ENCODE measurements at places on chromosomes 7 and 10.

DNA sequence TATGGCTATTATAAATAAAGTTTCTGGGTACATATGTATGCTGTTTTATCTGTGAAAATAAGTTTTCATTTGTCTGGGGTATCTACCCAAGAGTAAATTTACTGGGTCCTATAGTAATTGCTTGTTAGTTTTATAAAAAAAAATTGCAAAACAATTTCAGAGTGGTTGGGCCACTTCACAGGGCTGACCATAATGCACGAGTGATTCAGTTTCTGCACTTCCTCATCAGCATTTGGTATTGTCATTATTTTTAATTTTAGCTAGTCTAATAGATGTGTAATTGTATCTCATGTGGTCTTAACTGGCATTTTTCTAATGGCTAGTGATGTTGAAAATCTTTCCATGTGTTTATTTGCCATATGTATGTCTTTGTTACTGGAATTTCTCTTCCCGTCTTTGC, 452.4 kb upstream of the AKR1E2 start:
- DNase-seq = no peak

GRCh38 chr10:101131962-101132635, 999 bp downstream of the TLX1 start:
- DNase-seq = no peak

GRCh38 chr7:50775231-50775630, 7.5 kb downstream of the GRB10 start:
- no peak for DNase-seq

GRCh38 chr7:139682136-139683013, 95.4 kb downstream of the HIPK2 start:
- DNase-seq = no peak

DNA sequence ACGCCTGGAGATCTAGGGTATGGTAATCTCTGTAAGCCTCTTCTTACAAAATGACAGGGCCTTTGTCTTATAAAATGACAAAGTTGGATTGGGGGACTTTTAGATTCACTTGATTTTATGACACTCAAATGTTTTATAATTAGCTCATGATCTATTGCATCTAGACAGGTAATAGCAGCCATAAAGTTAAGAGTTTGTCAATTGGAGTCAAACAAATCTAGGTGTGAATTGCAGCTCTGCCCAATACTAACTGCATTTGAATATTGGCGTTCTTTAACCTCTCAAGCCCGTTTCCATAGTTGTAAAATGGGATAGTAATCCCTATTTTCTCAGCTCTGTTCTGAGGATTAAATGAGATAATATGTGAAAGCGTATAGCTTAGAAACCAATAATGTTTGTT, 14.1 kb upstream of the MRC1 start:
- DNase-seq = no peak

DNA sequence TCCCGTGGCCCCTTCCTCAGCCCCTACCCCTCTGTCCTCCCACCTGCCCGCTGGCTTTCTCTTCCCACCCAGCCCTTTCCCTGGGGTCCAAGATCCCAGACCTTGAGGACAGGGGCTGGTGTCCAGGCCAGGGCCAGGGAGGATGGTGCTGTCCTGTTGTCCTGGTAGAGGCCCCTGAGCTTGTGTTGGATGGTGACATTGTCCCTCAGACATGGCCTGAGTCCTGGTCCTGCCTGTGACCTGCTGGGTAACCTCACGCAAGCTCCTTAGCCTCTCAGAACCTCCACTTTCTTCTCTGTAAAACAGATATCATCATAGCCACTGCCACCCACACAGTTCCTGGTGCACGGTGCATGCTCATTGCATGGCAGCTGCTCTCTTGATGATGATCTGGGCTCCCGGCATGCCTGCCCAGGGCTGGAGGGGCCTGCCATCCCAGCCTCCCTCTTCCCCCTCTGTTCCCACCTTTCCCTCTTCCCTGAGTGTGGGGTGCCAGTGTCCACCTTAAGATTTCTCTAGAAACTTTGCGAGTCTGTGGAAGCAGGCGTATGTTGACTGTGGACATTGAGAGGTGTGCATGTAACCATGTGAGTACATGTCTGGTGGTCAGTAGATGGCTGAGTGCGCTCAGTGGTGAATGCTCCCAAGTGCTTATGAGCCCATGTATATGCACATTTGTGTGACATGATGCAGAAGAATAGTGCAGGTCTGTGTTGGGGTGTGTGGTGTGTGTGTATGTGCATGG, 60.4 kb downstream of the NEURL1 start:
- DNase-seq = no peak

DNA sequence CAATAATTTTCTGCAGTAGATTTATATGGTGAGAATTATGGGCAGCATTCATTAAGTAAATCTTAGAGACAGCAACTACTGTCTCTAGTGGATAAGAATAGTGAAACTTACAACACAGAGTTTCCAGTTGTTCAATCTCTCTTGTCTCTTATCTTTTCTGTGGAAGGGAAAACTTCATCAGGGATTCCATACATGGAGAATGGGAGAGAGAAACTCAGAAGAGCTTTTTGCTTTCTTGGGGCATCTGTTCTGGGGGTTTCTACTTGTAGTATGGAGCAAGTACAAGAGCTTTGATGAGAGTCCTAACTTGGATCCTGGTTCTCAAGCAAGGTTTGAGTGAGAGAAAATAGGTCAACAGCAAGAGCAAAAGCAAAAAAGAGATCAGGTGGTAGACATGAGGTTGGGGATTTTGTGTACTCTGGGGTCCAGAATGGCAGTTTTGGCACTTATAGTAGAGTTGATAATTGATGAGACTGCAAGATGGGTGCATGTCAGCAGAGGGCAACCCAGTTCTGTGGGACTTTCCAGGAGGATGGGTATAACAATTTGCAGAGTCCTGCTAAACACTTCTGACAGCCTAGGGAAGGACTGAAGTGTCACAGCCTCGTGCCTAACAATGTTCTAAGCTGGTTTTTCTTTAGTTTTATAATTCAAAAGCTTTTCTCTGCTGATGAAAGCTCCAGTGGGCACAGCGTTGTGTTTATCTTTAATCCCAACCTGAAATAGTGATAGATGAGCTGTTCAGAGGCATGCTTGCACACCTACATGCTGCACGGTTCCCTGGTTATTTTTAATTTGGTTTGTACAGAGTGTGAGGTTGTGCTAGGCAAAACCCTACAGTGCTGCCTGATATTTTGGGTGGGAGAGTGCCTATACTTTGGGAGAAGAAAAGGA, 32.0 kb upstream of the STRIP2 start:
- no peak for DNase-seq

GRCh38 chr10:11881477-11882417, 58.6 kb downstream of the PROSER2 start:
- no peak for DNase-seq

- DNase-seq = no peak
These were observed 21.5 kb upstream of the TARP start for GRCh38 chr7:38294926-38295325.

- DNase-seq = no peak
These were observed 8.0 kb upstream of the CSTF2T start for GRCh38 chr10:51707392-51707791.

- DNase-seq = no peak
These were observed 129.2 kb downstream of the ADCY1 start for GRCh38 chr7:45703373-45703821.

All from stimulated activated CD8-positive, alpha-beta memory T cell treated with anti-CD3 and anti-CD28 coated beads, Interleukin-4, amount 100 ng/mL, for 1 hour (primary cell).